Suppressor macrophage treated with lipopolysaccharide for 4 hours (primary cell): ENCODE measurements at places on chromosomes 1 and 21.

DNA sequence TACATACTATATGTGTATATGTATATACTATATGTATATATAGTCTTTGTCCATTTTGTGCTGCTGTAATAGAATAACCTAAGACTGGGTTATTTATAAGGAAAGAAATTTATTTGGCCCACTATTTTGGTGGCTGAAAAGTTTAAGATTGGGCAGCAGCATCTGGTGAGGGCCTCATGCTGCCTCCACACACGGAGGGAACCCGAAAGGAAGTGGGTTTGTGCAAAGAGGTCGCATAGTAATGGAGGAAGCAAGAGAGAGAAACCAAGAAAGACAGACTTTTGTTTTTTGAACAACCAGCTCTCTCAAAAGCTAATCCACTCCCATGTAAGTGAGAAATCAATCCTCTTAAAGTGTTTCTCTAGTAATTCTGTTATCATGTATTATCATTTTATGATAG lies 1147.3 kb downstream of the NCAM2 start:
- no peak for DNase-seq

DNA sequence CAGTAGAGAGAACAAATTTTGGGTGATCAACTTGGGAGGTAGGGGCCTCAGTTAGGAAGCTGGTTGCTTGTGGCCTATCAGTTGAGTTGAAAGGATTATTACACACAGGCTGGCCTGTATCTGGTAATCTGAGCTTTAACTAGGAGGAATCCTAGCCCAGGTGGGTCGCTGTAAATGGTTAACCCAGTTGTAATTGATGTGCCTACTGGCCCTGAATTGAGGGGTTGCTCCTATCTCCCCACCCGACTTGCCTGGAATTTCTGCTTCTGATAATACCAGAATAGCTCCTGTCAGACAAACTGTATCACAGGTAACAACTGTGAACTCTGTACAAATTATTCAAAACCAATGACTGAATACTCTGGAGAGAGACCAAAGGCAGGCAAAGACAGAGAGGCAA lies 210.4 kb upstream of the RUNX1 start:
- no peak for DNase-seq

DNA sequence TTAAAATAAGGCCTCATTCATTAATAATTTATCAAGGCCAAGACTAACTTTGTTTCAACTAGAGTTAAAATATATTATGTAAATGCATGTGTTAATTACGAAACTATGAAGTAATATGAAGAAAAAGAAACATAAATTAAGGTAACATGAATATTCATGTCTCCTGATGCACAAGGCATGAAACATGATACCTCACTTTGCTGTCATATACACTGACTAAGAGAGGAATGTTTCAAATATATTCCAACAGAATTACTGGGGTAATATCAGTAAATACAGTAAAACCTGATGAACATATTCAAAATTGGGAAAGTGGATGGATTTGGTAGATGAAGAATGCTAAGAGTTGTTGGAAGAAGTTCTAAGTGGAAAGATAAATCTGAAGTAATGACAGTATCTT lies 274.6 kb downstream of the LRRC7 start:
- DNase-seq: no peak

GRCh38 chr1:64111787-64112186 lies 91.6 kb upstream of the UBE2U start:
- no peak for DNase-seq

DNA sequence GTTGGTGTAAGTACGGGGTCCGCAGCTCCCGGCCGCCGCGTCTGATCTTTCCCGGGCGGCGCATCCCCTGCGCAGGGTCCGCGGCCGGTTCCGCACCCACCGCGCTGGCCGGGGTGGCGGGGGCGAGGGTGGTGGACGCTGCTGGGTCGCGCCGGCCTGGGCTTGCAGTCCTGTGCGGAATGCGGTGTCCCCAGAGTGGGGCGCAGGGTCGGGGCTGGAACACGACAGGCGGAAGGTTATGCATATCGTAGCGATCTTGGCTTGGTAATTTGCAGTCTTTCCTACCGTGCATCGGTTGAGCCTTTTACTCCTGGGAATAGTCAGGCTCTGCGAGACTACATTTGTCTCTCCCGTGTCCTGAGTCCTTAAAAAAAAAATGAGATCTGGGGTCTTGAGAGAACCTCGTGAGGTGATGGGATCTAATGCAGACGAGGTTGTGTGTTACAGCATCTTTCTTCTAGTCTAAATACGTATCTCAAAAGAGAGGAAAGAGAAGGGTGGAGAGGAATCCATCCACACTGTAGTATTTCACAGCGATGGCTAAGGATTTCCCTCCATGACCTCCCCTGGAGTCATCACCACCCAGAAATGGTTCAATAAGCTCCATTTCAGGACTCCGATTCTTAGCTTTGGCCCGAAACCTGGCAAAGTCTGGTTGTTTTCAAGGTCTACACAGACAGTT lies 572 bp downstream of the ATP1B1 start:
- DNase-seq: peak; percentile 41

DNA sequence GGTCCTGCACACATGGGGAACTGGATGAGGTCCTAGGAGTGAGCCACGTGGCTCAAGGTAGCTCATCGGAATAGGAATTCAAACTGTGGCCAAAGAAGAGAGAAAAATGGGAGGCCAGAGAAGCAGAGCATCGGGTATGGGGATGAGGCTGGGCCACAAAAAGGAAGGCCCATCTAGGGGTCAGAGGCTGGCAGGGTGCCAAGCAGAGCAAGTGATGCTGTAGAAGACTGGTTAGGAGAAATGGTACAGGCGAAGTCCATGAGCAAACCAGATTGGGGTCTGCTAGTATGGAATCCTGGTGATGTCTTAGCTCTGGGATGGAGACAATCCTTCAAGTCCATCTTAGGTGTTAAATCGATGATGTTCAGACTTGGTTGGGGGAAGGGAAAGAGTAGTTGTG lies 68.0 kb downstream of the TEX35 start:
- DNase-seq: no peak

GRCh38 chr1:207243442-207244408 lies 77.8 kb upstream of the CD55 start:
- DNase-seq: no peak

GRCh38 chr21:43282358-43283120 lies 113.7 kb downstream of the CRYAA start:
- no peak for DNase-seq

- no peak for DNase-seq
Observed at GRCh38 chr1:206039046-206039973, 13.7 kb upstream of the RHEX start.

DNA sequence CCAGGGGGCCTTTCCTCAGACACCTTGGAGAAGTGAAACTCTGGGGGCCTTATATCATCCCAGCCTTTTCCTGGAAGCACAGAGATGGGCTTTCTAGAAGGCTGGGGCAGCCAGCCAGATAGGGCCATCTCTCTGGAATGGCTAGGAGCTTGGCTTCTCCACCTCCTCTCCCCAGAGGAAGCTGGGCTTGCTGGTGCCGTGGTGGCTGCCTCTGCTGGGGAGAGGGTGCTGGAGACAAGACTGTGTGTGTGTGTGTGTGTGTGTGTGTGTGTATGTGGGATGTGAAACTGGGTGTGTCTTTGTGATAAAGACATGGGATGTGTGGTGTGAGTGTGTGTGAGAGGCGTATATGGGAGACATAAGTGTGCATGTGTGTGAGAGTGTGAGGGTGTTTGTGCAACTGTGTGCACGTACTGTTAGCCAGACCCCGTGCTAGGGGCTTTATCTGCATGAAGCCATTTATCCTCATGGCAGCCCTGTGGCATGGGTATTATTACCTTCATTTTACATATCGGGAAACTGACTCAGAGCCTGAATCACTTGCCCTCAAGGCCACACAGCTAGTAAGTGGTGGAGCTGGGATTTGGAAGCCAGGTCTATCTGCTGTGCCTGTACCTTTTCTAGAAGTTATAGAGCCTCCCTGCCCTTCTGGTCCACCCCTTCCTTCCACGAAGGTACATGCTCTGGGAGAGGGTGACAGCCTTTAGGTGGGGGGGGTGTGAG lies 44.2 kb downstream of the PTPRU start:
- DNase-seq: no peak

GRCh38 chr1:41631154-41631553 lies 146.7 kb upstream of the EDN2 start:
- DNase-seq: no peak

- peak; percentile 18 for DNase-seq
Observed at GRCh38 chr21:42062236-42063022, 8.7 kb upstream of the UMODL1 start.

- DNase-seq: no peak
Observed at GRCh38 chr1:201309416-201309815, 26.1 kb downstream of the PKP1 start.

DNA sequence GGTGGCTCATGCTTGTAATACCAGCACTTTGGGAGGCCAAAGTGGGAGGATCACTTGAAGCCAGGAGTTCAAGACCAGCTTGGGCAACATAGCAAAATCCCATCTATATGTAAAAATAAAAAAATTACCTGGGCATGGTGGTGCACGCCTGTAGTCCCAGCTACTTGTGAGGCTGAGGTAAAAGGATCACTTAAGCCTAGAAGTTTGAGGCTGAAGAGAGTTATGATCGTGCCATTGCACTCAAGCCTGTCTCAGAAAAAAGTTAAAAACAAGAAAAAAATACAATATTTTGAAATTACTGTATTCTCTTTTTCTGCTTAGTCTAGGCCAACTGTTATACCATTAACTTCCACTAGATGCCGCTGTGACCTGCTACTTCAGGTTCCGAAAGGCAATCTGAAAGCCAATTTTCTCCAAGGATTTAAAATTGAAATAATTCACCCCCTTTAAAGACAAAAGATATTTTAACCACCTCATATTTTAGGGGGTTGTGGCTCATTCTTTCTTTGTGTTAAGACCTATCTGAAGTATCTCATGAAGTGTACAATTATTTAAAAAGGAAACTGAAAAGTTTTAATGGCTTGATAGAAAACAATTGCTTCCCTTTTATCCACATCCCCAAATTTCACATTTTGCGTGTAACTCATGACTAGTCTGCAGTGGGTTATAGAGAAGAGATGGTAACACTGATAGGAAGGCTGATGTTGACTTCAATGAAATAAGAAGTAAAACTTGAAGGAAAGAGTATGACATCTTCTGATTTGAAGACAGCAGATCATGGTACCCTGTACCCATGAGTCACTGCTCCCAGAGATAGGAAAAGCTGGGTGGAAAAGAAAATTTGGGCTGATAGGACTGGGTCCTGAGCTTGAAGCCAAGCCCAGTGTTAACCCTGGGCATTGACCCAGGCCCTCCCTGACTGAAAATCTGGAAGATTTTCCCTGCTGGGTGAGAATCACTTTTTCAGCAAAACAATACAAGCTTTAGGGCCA lies 24.4 kb upstream of the CLDN14 start:
- DNase-seq: peak; percentile 74

DNA sequence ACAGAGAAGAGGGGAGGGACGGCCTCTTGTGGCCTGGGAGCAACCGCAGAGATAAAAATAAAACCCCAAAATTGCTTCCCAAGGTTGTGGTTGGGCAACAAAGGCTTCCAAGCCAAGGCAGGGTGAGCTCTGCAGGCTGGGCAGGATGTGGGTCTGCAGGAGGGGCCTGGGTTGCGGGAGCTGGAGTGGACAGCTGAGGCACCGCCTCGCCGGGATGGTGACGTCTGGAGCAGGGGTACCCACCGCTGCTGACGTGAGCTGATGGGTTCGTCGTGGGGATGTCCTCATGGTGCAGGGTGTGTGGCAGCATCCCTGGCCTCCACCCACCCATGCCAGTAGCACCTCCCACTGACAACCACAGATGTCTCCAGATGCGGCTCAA lies 3.7 kb downstream of the AURKAIP1 start:
- no peak for DNase-seq

DNA sequence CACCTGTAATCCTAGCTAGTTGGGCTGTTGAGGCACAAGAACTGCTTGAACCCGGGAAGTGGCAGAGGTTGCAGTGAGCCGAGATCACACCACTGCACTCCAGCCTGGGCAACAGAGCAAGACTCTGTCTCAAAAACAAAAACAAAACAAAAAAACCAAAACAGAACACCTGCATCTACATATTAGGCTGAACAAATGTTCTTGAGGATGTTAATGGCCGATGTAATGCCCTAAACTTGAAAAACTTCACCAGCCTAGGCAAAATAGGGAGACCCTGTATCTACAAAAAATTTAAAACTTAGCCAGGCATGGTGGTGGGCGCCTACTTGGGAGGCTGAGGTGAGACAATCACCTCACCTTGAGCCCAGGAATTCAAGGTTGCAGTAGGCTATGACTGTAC lies 17.8 kb downstream of the GPBP1L1 start:
- no peak for DNase-seq

- peak; percentile 50 for DNase-seq
Observed at GRCh38 chr21:37413553-37414291, 47.1 kb downstream of the DYRK1A start.

DNA sequence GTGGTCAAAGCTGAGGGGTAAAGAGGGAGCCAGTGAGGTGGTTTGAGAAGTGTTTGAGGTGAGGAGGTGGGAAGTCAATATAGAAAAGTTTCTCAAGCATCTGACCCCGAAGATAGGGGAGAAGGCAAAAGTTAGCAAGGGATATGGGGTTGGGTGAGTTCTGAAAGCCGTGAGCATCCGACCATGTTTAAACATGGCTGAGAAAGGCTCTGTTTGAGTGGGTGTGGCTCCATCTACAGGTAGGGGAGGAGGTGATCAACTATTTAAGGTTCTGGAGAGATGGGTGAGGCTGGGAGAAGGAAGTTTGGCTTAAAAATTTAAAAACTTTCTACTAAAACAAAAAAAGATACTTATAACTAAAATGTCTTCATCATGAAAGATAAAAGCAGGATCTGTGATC lies 273.8 kb downstream of the KCNJ6 start:
- no peak for DNase-seq

DNA sequence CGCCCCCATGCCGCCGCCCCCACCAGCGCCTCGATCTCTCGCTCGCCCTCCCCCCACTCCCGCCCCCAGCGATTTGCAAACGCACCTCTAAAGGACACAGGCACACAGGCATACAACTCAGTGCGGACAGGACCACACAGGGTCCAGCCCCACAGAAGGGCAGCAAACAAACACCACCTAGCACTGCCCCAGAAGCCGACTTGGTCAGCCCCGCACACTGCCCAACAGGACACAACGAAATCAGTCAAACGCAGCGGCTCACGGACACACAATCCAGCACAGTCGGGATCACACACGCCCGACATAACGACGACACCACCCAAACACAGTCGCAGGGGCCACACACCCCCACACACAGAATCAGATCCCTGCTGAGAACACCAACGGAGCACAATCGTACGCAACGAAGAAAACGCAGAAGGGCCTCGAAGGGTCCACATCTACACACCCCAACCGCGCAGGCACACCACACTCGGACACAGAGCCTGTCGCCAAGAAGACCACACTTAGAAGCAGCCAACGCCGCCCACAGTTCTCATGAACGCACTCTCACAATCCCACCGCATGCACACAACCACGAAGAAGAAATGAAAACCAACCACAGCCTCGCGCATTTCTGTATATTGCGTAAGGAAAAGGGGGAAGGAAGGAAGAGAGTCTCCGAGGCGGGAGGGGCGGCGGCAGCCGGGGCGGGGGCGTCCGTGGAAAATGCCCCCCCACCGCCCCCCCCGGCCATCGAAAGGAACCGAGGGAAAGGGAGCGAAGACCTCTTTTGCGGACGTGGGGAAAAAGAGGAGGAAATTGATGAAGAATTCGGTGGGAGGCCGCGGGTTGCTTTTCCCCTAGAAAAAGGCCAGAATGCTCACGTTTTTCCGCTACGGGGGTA lies 481 bp downstream of the TAL1 start:
- DNase-seq: peak; percentile 71
